Stimulated activated CD4-positive, alpha-beta T cell treated with anti-CD3 and anti-CD28 coated beads, TNF-alpha, amount 100 ng/mL, for 4 hours (primary cell): ENCODE measurements at places on chromosomes 11 and 22.

DNA sequence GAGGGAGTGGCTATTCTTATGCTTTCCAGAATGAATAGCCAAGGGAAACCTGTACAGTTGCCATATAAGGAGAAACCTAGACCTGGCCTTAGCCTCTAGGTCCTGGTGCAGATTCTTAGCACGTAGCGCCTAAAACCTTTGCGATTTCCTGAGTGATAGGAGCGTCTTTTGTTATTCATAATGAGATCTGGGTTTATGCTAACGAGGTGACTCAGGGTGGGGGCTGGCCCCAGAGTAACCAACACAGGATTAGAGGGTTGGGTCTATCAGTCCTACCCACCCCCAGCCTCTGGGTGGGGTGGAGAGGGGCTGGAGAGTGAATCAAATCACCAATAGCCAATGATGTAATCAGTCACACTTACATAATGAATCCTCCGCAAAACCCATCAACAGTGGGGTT is 73.4 kb upstream of the PARVG start:
- no peak for DNase-seq

- no peak for DNase-seq
These were observed 210.7 kb downstream of the NELL1 start for GRCh38 chr11:20880094-20880493.

GRCh38 chr11:96075532-96075959 is 151.6 kb upstream of the MTMR2 start:
- no peak for DNase-seq

DNA sequence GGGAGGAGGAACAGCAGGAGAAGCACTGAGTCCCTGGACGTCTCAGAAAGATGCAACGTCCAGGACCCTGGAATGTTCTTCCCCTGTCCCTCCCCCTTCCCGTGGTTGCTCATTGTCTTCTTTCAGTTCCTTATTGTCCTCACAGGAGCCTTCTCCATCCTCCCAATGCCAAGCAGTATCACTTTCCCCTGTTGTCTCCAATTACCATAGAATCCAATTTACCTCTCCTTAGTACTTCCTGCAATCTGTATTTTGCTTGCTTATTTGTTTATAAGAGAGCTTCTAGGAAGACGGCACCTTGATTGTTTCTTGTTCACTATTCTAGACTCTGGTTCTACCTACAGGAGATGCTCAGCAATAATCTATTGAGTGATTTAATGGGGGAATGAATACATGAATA is 1273.7 kb downstream of the LRRC4C start:
- no peak for DNase-seq

- DNase-seq, result no peak
These were observed 846 bp upstream of the UNC93B1 start for GRCh38 chr11:68004551-68005335.

DNA sequence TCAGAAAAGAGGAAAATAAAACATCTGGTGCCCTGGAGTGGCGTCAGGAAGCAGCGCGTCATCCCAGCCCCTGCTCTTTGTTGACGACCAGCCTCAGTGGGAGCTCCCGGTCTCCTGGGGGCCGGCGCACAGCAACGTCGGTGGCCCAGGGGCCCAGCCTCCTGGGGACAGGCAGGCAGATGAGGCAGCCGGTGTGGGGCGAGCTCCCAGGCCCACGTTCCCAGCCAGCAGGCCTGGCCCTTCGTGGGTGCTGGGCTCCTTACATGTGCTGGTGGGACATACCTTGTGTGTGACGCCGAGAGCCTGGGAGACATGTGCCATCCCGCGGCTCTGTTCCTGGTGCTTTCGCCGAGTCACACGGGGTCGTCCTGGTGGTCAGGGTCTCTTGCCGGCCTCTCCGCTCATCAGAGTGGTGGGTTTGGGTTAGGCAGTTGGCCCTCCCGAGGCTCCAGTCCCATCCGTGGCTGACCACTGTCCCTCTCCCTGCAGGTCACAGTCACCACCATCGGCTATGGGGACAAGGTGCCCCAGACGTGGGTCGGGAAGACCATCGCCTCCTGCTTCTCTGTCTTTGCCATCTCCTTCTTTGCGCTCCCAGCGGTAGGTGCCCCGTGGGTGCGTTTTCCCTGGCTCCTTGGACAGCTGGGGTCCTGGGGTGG is 116.7 kb downstream of the KCNQ1OT1 start:
- DNase-seq, result no peak

DNA sequence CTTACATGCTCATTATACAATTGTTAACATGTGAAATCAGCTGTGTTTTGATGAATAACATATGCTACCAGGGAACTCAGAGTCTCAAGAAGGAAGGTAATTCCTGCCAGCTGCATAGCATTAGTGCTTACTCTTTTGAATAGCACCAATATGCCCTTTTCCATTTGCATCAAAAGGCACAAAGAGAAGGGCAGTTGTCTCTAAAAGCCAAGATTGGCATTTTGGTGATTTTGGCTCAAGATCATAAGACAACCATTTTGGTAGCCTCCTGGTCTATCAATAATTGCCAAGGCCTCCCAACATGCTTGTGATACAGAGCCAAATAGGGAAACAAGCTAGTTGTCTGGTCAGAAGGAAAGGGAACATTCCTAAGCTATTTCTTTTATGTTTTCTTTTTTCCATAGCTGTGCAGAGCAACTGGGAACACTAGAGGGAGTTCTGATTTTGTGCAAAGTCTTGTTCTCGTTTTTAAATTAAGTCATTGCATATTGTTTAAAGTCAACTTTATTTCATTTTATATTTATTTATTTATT is 416.7 kb upstream of the CHORDC1 start:
- no peak for DNase-seq

GRCh38 chr11:73189723-73190556 is 28.1 kb upstream of the P2RY2 start:
- DNase-seq, result no peak

GRCh38 chr11:108405706-108406105 is 61.6 kb downstream of the C11orf65 start:
- no peak for DNase-seq

GRCh38 chr11:67364783-67365722 is 8.3 kb downstream of the CLCF1 start:
- DNase-seq, result no peak

GRCh38 chr11:75705541-75705940 is 12.1 kb upstream of the MOGAT2 start:
- DNase-seq, result no peak

DNA sequence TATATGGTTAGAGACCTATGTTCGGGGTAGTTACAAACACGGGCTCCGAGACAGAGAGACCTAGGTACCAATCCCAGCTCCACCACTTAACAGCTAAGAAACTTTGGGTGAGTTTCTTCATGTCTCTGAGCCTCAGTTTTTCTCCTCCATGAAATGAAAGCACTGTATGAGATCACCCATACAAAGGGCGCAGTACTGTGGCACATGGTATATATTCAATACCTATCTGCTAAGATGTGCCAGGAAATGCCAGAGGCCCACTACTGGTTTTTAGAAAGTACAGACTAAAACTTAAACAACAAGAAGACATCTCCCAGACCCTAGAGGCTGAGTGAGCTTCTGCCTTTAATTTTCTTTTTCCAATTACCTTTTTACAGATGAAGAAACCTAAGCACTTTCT is 69.5 kb downstream of the SLC1A2 start:
- DNase-seq, result no peak

DNA sequence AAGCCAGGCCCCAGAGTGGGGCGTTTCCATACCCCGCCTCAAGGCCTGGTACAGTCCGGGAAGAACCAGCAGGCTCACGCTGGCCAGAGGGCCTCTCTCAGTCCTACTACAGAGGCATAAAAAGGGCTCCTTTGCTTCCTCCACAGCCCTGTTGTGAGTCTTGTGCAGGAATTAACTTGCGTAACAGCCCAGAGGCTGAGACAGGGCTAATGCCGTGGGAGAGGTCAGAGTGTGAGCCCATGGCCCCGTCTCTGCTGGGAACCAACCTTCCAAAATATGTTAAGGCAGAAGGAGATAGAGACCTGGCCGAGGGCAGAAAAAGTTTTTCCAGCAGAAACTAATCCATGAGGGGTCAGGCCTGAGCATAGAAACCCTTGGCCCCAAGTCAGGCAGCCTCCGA is 19.9 kb upstream of the TMEM184B start:
- DNase-seq, result no peak

- no peak for DNase-seq
These were observed 420.7 kb downstream of the MN1 start for GRCh38 chr22:27380855-27381254.

DNA sequence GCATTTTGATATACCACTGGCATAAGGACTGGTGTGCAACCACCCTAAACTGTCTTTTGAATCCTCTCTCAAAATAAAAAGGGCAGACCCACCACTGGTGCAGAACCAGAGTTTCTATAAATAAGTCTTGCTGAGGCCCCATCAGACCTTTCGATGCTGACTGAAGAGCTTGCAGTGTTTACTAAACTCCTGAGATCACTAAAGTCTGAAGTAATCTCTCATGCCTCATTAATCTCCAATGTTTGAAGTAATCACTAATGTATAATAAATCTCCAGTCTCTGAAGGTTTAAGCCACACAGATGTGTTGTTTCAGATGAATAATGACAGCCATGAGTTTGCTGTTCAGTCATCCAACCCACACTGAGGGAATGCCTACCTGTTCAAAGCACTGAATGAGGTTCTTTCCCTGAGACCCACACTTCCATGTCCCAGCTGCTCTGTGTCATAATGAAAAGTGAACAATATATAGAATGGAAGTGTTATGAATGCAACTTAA is 50.6 kb upstream of the DEUP1 start:
- DNase-seq, result no peak
